ENCODE measurements at places on chromosomes 16 and 17.

GRCh38 chr17:35847006-35847405 is 21.7 kb downstream of the HEATR9 start:
- DNase-seq: no peak

DNA sequence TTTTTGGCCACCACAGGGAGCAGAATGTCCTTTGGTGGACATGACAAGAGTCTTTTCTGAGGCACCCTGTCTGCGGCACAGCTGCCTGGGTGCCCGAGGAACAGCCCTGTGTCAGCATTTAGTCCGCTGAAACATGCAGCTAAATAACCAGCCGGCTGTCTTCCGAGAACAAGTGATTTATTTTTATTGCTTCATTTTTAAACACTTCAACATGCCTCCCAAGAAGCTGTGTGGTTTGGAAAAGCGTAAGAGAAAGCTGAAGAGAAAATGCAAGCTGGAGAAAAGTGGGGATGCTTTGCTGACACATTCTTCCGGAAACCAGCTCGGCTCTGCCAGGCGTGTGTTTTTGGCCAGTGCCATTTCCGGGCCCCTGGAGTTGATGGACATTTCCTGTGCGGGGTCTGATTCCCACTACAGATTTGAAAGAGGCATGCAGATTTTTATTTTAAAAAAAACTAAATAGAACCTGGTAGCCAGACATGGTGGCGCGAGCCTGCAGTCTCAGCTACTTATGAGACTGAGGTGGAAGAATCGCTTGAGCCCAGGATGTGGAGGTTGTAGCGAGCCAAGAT is 94.7 kb downstream of the SEC14L1 start:
- DNase-seq: no peak

GRCh38 chr17:44502598-44503146 is 534 bp downstream of the GPATCH8 start:
- DNase-seq: no peak

DNA sequence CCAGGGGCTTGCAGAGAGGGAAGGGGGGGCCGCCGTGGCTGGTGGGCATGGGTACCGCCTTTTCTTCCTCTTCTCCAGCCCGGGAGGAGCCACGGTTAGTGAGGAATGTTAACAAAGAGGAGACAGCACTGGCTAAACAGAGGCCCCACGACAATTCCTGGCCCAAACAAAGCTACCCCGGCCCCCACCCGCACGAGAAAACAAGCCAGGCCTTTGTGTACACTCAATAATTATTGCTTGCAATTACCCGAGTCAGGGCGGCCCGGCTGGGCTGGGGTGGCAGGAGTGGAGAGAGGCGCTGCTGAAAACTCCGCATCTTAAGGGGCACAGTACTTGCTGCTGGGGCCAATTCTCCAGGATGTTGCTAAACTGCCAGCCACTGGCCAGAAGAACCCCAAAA is 56.4 kb downstream of the IRX5 start:
- DNase-seq: no peak

- no peak for DNase-seq
Measured at GRCh38 chr17:51699303-51699702, 439.0 kb downstream of the UTP18 start.

GRCh38 chr17:15945527-15946191 is 729 bp downstream of the ADORA2B start:
- DNase-seq: no peak

DNA sequence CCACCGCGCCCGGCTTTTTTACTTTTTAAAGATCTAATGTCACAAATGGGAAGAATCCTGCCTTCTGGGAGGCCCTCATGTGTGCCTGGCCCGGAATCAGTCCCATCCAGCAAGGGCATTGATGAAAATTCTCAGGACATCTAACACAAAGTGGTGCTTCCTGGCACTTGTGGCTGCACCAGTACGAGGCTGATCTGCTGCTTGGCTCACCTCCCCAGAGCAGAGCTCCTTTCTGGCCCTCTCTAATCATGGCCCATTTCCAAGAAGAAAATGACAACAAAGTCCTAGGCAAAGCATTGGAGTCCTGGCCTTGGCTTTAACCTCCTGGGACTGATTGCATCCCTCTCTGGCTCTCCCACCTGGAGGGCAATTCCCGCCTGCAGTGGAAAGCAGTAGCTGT is 50.7 kb upstream of the SIAH1 start:
- DNase-seq: no peak

GRCh38 chr17:81049973-81050551 is 15.1 kb downstream of the BAIAP2 start:
- DNase-seq: peak; percentile 68

- no peak for DNase-seq
Measured at GRCh38 chr17:82277851-82278250, 4.4 kb upstream of the CSNK1D start.

Data from Peyer's patch (tissue), 4 donors.